ENCODE measurements at places on chromosomes 16 and 17.

- no peak for DNase-seq
Observed at GRCh38 chr17:69175625-69176456, 34.1 kb upstream of the ABCA6 start.

DNA sequence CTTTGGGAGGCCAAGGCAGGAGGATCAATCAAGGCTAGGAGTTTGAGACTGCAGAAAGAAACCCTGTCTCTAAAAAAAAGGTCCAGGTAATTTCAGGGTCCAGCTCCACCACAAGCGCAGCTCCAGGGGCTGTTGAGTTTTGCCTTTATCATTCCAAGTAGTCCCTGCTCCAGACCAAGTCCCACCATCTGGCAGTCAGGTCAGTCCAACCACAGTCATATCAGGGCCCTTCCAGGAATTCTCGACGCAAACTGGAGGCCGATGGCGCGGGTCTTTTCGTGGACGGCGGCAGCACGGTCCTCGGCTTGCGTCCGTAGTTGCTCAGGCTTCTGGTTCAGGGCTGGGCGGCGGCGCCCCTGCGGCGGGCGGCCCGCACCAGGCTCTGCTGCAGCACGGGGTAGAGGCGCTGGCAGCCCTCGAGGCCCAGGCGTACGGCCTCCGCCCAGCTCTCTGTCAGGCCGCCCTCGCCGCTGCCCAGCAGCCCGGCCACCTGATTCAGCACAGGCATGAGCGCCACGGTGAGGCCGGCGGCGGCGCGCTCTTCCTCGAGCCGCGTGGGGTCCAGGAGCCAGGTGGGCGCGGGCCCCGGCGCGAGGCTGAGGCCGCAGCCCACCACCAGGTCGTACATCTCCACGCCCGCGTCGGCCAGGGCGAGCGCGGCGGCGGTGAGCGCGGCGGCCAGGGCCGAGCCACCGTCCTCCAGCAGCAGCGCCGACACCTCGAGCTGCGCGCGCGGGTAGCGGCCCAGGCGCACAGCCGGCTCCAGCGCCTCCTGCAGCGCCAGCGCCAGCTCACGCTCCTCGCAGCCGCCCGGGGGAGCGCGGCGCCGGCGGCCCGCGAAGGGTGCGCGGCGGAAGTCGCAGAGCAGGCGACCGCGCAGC is 752 bp downstream of the EXOSC6 start:
- peak; percentile 29 for DNase-seq

DNA sequence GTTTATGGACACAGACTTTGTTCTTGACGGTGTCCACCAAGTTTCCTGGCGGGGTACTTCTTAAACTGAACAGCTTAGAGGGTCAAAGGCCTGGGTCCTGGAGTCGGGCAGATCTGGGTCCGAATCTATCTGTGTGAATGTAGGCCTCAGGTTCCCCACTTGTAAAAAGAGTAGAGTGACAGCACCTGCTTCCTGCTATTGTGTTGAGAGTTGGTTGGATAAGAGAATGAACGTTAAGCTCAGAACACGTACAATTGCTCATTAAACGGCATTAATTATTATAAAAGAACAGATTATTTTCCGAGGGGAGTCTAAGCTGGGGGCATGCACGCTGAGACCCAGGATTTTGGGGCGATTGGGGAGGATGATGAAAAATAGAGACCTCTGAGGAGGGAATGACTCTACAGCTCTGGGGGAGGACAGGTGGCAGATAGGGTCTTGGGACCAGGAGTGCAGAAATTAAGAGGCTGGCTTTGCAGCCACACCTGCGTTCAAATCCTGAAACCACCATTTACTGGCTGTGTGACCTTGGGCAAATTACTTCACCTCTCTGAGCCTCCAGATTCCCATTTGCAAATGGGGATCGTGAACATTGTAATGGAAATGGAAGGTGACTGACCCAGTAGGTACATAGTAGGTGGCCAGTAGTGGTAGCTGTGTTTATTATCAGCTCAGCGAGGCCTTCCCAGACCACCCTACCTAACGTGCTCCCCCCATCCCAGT is 862 bp downstream of the CLEC16A start:
- DNase-seq = no peak

DNA sequence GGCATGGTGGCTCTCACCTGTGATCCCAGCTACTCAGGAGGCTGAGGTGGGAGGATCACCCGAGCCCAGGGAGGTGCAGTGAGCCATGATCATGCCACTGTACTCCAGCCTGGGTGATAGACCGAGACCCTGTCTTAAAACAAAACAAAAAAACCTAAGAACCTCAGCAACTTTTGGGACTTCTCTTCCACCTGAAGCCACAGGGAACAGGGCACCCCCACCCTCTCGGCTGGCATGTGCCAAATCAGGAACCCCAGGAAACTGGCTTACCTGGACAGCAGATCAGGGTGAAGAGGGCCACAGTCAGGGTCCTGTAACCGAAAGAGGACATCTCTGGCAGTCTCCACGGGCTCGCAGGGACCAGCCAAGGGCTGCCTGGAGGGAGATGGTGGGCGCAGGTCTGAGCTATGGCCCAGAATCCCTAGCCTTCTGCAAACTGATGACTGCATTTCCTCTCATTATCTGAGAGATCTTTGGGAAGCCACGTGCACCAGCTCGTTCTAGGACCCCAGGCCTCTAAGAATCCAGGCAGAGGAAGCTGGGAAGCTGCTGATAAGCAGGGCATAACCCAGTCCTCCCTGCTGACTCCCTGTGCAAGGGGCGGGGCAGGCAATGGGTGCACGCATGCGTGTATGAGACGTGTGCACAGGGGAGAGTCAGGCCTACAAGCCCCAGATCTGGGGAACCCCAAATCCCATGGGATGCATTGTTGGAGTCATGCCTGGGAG is 8.4 kb downstream of the PRR29 start:
- DNase-seq = no peak

- no peak for DNase-seq
Observed at GRCh38 chr16:4981473-4981872, 23.3 kb downstream of the SEC14L5 start.

DNA sequence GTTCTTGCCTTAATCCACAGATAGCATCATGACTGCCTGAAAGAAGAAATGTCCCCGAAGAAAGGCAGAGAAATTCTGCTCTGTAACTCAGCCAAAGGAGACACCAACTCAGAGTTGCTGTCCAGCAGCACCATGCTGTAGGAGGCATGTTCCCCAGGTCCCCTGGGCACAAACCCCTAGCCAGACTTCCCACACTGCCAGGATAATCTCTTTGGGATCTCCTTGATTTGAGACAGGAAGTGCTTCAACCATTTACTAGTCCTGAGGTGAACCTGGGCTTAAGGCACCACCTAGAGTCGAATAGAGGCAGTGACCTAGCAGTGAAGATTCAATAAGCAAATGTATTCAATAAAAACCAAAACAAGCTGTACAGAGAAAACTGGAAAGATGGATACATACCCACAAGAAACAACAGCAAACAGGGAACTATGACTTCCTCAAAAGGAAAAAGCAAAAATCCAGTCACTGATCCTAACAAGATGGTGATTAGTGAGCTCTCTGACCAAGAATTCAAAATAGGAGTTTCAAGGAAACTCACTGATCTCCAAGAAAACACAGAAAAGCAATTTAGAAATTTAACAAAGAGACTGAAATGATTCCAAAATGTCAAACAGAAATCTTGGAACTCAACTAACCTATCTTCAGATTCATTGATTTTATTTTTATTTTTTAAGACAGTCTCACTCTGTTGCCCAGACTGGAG is 5.7 kb downstream of the OR4D2 start:
- DNase-seq = peak; percentile 28

GRCh38 chr17:75589919-75590303 is 2.3 kb downstream of the MYO15B start:
- no peak for DNase-seq

DNA sequence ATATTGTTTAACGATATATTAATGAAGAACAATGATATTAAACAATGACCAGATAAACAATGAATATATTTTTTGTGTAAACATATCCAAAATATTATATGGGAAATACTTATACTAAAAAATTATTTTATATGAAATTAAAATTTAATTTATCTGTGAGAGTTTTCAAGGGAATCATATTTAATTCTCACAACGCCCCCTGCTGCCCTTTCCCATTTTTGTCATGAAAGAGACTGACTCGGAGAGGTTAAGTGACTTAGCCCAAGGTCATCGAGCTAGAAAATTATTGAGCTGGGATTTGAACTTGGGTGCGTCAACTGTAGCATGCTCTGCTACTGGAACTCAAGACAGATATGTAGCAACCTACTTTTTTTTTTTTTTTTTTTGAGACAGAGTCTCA is 7.2 kb upstream of the MYCBPAP start:
- peak; percentile 39 for DNase-seq

GRCh38 chr16:10561001-10561400 is 19.4 kb downstream of the EMP2 start:
- no peak for DNase-seq

- DNase-seq = no peak
Observed at GRCh38 chr17:27413315-27413714, 42.9 kb upstream of the KSR1 start.

- DNase-seq = no peak
Observed at GRCh38 chr17:11608396-11608795, 10.1 kb downstream of the DNAH9 start.
